Activated naive CD4-positive, alpha-beta T cell treated with anti-CD3 and anti-CD28 coated beads for 36 hours (primary cell): ENCODE measurements at places on chromosomes 3 and 15. TPM values are rescaled to one million over a fixed set of nuclear protein-coding genes. Genes with fewer than 3 reads are reported as not detected.

DNA sequence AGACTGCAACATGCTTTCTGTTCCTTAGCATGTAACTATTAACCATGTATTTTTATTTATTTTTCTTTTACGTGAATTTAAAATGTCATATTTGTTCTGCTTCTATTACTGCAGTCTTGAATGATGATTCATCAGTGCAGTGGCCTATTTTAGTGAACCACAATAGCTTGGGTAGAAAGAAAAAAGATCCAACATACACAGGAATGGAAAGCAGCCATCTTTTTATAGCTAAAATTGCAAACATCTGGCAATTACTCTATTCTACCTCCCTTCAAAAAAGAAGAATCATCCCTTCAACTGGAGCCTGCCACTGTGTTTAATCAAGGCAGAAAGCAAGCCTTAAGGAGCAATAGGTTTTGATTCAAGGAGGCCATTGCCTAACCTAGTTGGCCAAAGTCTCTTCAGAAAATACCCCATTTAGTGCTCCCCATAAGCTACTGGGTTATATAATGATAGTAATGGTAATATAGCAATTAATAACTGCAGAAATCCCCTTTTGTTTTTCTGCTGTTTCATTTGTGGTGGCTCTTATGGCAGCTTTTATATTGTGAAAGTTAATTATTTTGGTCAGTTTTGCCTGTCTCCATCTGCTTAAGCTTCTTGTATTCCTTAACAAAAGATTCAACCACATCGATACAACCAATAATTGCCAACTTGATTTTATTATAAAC is 267.3 kb downstream of the LPP start:
- H3K27me3 ChIP-seq = no peaks in the 10 kb centered on the region
- H3K4me1 ChIP-seq = peaks cover 6% of the 10 kb centered on the region
- H3K4me3 ChIP-seq = no peak overlapping the region
- no peak for DNase-seq

DNA sequence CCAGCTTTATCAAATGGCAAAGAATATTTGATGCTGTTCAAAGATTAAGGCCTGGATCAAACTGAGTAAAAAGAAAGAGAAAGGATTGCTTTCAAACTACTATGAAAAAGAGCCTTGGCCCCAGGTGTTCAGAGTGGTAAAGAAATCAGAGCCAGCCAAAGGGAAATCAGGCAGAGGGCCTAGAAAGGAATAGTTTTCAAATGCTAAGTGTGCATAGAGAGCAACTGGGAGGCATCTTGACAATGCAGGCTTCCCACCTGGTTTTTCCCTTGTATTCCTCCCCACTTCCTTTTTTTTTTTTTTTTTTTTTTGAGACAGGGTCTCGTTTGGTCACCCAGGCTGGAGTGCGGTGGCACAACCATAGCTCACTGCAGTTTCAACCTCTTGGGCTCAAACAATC is 340.2 kb upstream of the ADAMTS9 start:
- no peaks in the 10 kb centered on the region for H3K36me3 ChIP-seq
- H3K27me3 ChIP-seq = no peaks in the 10 kb centered on the region
- H3K27ac ChIP-seq = no peak overlapping the region
- H3K4me3 ChIP-seq = no peak overlapping the region

DNA sequence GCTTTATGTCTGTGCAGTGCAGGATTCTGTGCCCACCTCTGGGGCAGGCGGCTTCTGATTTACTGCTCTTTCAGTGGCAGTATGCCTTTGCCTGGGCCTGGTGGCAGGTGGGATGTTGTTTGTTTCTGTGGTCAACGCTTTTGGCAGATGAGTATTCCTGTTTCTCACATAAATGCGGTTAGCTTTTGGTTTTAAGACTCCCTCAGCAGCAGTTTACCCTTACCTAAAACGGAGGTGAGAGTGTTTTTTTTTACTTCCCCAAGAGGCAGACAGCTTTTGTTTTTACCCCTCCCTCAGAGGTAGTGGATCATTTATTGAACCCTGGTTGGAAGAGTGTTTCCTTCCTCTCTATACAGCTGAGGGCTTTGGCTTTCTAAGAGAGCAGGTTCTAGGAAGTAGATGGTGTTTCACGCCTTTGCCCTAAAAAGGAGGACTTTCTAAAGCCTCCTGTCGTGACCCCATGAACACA is 134.1 kb upstream of the PLSCR5 start:
- no peaks in the 10 kb centered on the region for H3K27me3 ChIP-seq
- no peaks in the 10 kb centered on the region for H3K36me3 ChIP-seq
- no peak overlapping the region for H3K27ac ChIP-seq
- no peaks in the 10 kb centered on the region for H3K4me1 ChIP-seq

- no peak for DNase-seq
- H3K4me3 ChIP-seq = no peak overlapping the region
- H3K4me1 ChIP-seq = no peaks in the 10 kb centered on the region
- H3K27me3 ChIP-seq = no peaks in the 10 kb centered on the region
These were observed 433.2 kb upstream of the BCHE start for GRCh38 chr3:166270429-166270828.

- no peak for DNase-seq
- no peaks in the 10 kb centered on the region for H3K27me3 ChIP-seq
- H3K4me1 ChIP-seq = no peaks in the 10 kb centered on the region
- peaks cover 8% of the 10 kb centered on the region for H3K36me3 ChIP-seq
- H3K27ac ChIP-seq = no peak overlapping the region
- H3K4me3 ChIP-seq = no peak overlapping the region
These were observed 152.2 kb downstream of the NR2E3 start for GRCh38 chr15:71962537-71962936.

DNA sequence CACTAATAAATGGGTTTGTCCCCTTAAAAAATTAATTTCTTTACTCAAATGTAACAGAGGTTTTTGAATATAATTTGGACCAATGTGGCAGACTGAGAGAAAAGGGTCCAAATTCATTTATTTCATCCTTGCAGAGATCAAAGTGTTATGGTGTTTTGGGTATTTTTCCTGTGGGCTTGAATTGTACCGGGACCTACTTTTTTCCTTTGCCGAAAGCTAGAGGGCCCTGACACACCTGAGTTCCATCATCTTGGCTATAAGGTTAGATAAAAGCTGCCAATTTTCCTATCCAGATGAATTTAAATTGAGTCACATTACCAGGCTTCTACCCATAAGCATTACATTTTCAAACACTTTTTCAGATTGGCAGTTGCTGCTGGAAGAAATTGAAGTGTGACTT is 908 bp downstream of the CCNB2 start:
- peak overlapping the region; percentile 93 for H3K4me3 ChIP-seq
- peaks cover 22% of the 10 kb centered on the region for H3K36me3 ChIP-seq
- DNase-seq = no peak

- no peaks in the 10 kb centered on the region for H3K4me1 ChIP-seq
- H3K36me3 ChIP-seq = no peaks in the 10 kb centered on the region
- H3K4me3 ChIP-seq = no peak overlapping the region
- H3K27ac ChIP-seq = no peak overlapping the region
These were observed 969.4 kb downstream of the NTRK3 start for GRCh38 chr15:87287156-87287555.

DNA sequence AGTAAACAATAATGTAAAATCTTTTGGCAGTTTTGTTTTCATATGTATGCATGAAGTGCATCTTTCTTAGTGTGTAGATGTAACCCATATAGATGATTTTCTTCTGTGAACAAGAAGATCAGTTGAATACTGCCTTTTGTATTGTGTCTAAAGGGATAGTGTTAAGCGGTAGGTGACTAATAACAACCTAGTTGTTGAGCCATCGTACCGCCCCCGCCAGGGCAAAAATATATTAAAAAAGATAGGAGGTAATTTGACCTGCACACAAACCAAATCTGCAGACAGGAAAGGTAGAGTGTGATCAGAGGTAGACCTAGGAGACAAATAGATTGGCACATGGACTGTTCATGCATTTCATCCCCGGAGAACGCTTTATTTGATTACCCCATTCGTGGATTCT is 3.3 kb upstream of the GMNC start:
- no peaks in the 10 kb centered on the region for H3K36me3 ChIP-seq
- H3K4me3 ChIP-seq = no peak overlapping the region
- H3K4me1 ChIP-seq = peaks cover 3% of the 10 kb centered on the region
- peaks cover 40% of the 10 kb centered on the region for H3K27me3 ChIP-seq

- H3K27ac ChIP-seq = no peak overlapping the region
- no peaks in the 10 kb centered on the region for H3K27me3 ChIP-seq
These were observed 68.0 kb upstream of the BOC start for GRCh38 chr3:113143353-113143752.

- no peaks in the 10 kb centered on the region for H3K27me3 ChIP-seq
- DNase-seq = no peak
- no peak overlapping the region for H3K27ac ChIP-seq
- no peaks in the 10 kb centered on the region for H3K4me1 ChIP-seq
- H3K4me3 ChIP-seq = no peak overlapping the region
- peaks cover 3% of the 10 kb centered on the region for H3K36me3 ChIP-seq
These were observed 282.9 kb downstream of the TBC1D5 start for GRCh38 chr3:17459470-17459993.

DNA sequence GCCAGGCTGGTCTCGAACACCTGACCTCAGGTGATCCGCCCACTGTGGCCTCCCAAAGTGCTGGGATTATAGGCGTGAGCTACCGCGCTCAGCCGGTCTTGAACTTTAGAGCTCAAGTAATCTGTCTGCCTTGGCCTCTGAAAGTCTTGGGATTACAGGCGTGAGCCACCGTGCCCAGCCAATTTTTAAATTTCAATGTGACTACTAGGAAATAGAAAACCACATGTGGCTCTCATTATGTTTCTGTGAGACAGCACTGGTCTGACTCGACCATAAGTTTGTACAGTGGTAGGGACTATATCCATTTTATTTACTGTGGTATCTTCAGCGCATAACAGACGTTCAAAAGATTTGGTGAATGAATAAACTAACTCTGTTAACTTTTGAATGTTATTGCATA is 9.1 kb downstream of the ZFAND6 start:
- no peak overlapping the region for H3K4me3 ChIP-seq
- H3K27me3 ChIP-seq = no peaks in the 10 kb centered on the region
- H3K27ac ChIP-seq = no peak overlapping the region
- peaks cover 56% of the 10 kb centered on the region for H3K4me1 ChIP-seq
- H3K36me3 ChIP-seq = no peaks in the 10 kb centered on the region

GRCh38 chr15:28901987-28902745 is 16.4 kb downstream of the APBA2 start:
- DNase-seq = peak; percentile 36
- no peak overlapping the region for H3K27ac ChIP-seq
- no peak overlapping the region for H3K4me3 ChIP-seq
- no peaks in the 10 kb centered on the region for H3K36me3 ChIP-seq

GRCh38 chr3:177528306-177529070 is 331.2 kb upstream of the TBL1XR1 start:
- DNase-seq = no peak
- peaks cover 8% of the 10 kb centered on the region for H3K4me1 ChIP-seq
- no peaks in the 10 kb centered on the region for H3K27me3 ChIP-seq
- H3K4me3 ChIP-seq = no peak overlapping the region
- no peaks in the 10 kb centered on the region for H3K36me3 ChIP-seq

DNA sequence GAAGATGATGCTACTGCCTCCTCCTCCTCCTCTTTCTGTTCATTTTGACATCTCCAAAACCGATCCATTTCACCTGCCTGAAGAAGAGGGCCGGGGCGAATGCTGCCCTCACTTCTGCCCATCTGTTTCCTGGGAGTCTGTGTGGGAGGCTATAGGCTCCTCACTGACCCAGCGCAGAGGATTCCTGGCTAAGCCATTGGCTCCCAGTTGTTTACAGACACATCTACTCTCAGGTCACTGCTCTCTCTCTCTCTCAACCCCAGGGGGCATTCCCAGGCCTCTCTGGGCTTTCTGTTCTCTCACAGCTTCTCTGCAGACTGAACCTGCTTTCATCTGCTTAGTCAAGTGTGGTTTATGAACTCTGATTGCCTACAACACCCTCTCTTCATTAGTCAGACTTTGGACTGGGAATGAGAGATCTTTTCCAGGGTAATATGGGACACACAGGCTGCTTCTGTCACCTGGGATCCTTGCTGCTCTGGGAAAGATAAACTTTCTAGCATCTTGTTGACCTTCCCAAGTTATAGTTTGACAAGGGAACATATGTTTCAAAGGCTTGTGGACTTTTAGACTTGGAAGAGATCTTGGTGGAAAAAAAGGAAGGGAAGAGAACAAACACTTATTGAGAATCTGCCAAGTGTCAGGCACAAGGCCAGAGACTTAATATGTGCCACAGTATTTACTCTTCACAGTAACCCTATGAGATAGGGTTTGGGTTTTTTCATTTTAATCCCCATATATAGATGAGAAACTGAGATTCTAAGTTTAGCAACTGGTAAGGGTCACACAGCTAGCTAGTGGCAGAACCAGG is 30.2 kb upstream of the USP3 start:
- no peaks in the 10 kb centered on the region for H3K36me3 ChIP-seq
- no peaks in the 10 kb centered on the region for H3K27me3 ChIP-seq
- peak; percentile 88 for DNase-seq
- peaks cover 53% of the 10 kb centered on the region for H3K4me1 ChIP-seq
- H3K4me3 ChIP-seq = no peak overlapping the region

The CLCN2 gene
- 2.9 TPM for total RNA-seq

The BTBD1 gene
- total RNA-seq = 45.2 TPM

The CCDC50 gene
- total RNA-seq = 5.3 TPM

The SQOR gene
- total RNA-seq = 56.4 TPM

The CPNE9 gene
- total RNA-seq = not detected

The DPPA2 gene
- not detected for total RNA-seq

The ROPN1 gene
- total RNA-seq = not detected

The C3orf70 gene
- not detected for total RNA-seq

The DUOX1 gene
- total RNA-seq = 0.17 TPM

The ZIC4 gene
- total RNA-seq = not detected

The CD200R1 gene
- total RNA-seq = 1.1 TPM

The IGSF10 gene
- total RNA-seq = not detected

The HIGD2B gene
- 0.19 TPM for total RNA-seq

The TNFAIP8L3 gene
- total RNA-seq = not detected

The CYP19A1 gene
- not detected for total RNA-seq
